ENCODE measurements at places on chromosomes 6 and 20.

GRCh38 chr6:15200087-15200486 is 45.8 kb upstream of the JARID2 start:
- DNase-seq: no peak

GRCh38 chr6:13006578-13007300 is 290.2 kb downstream of the PHACTR1 start:
- DNase-seq: no peak

DNA sequence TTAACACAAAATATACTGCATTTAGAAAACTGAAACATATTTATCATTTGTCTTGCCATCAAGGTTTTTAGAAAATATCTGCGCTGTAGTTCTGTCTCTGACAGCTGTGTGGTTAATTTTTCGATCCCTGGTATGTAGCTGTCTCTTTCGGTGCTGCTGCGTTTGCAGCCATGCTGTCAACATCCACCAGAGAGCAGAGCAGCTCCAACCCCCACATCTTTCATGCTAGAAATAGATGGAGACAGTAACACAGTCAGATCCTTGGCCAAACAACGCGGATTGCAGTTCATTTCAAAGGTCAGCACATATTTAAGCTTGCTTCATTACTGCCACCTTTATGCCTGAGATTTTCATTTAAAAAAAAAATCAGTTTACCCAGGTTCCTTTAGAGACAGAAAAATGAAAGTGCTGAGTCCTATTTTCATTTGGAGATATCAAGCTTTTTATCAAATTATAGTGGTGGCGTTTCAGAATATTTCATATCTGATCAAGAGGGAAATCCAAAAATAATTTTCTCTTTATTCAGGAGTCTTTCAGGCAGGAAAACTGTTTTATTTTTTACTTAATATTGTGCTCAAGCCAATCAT is 157.7 kb upstream of the MMS22L start:
- DNase-seq: no peak

DNA sequence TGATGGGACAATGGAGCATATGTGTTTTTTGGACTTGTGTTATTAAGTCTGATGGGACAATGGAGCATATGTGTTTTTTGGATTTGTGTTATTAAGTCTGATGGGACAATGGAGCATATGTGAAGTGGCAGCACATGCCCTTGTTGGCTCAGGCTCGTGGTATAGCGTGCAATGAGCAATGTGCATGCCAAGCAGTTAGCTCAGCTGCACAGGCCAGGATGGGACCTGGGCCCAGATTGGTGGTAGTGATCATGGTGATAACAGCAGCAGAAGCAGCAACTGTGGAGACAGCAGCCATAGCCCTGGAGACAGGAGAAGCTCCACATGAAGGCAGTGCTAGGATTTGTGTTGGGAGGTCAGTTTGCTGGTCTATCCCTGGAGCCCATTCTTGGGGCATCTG is 61.1 kb downstream of the IL20RA start:
- DNase-seq: no peak

- no peak for DNase-seq
Measured at GRCh38 chr6:84522135-84522549, 242.3 kb downstream of the TBX18 start.

DNA sequence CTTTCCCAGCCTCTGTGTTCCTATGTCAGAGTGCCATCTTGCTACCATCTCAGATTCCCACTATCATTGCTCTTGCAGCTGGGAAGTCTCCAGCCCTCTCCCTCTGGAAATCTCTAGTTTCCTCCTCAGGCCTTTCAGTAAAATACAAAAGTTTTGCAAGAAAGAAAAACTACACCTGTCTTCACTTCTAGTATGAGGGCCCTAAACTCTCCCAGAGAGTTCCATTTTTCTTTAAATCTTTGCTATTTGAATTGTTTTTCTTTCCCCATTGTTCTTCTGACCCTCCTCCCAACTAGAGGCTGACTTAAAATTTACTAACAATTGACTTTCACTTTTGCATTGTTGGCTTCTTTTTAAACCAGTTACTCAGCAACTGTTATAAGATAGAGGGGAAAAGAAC is 62.8 kb downstream of the LY86 start:
- no peak for DNase-seq

DNA sequence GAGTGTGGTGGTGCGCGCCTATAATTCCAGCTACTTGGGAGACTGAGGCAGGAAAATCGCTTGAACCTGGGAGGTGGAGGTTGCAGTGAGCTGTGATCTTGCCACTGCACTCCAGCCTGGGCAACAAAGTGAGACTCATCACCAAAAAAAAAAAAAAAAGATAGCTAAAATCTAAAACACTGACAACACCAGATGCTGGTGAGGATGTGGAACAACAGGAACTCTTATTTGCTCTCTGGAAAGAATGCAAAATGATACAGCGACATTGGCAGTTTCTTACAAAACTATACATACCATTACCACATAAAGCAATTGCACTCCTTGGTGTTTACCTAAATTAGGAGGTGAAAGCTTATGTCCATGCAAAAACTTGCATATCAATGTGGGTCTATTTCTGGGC is 63.5 kb upstream of the SMIM29 start:
- DNase-seq: no peak

GRCh38 chr6:167798453-167798852 is 28.3 kb upstream of the AFDN start:
- no peak for DNase-seq

- DNase-seq: no peak
Measured at GRCh38 chr6:22828179-22829062, 259.1 kb downstream of the HDGFL1 start.

DNA sequence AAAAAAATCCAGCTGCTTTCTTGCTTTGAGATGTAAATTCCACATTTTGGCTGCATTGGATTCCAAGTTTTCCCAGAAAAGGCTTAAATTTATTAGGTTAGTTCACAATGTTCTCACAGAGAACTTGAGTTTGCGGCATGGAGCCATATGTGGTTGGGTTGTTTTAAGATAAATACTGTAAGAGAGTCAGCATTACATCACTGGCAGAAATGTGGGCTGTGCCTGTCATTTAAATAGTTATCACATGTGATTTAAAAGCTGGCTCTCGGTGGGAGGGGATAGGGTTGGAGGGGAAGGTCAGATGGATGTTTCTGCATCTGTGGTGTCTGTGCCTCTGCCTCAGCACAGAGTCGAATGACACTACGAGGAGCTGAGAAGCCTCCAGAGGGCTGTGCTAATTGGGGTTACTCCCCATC is 73.8 kb upstream of the SCP2D1 start:
- DNase-seq: no peak

- no peak for DNase-seq
Measured at GRCh38 chr6:110356778-110357177, 1.4 kb downstream of the METTL24 start.

DNA sequence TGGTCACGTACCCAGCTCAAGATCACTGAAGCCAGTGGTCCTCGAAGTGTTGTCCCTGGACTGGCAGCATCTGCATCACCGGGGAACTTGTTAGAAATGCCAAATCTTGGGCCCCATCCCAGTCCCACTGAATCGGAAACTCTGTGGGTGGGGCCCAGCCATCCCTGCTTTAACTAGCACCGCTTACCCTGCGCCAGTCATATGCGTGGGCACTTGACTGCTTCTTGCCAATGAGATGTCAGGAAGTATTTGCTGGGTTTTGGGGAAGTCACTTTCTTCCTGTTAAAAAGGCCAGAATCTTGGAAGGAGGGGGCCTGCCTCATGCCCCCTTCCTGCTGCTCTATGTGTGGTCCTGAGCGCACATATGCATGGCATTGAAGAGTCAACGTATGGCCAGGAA is 11.7 kb upstream of the SULF2 start:
- no peak for DNase-seq

GRCh38 chr20:11376998-11377397 is 540.7 kb upstream of the BTBD3 start:
- no peak for DNase-seq

DNA sequence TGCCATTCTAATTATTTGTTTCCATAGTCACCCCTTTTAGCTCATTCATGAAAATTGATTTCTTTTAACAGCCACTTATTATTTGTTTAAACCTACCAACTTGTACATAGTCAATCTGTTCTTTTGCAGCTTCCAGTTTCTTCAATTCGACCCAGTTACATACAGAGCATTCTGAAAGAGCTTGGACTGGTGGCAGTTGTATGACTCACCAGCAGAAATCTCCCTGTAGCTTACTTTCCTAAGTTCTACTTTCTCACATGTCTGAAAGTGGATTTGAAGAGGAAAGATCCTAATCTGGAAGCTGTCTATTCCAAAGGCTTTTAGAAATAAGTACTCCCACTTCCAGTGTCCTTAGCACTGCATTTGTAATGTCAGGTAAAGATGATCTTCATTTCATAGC is 447.9 kb downstream of the HTR1B start:
- no peak for DNase-seq

- DNase-seq: no peak
Measured at GRCh38 chr6:75489025-75489424, 4.6 kb downstream of the FILIP1 start.

DNA sequence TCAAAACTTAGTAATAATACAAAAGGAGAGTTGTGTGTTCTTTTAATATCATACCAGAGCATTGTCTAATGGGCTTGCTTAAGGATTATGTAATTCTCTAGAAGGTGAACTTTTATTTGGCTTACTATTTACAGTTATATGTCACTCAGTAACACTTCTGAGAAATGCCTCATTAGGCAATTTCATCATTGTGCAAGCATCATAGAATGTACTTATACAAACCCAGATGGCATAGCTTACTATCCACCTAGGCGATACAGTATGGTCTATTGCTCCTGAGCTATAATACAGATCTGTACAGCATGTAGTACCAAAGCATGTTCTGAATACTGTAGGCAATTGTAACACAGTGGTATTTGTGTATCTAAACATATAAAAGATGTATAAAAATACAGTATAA is 340.1 kb downstream of the PHF3 start:
- DNase-seq: no peak

GRCh38 chr6:142683714-142684141 is 261.2 kb downstream of the HIVEP2 start:
- DNase-seq: no peak

GRCh38 chr6:21769968-21770367 is 176.4 kb downstream of the SOX4 start:
- DNase-seq: no peak

DNA sequence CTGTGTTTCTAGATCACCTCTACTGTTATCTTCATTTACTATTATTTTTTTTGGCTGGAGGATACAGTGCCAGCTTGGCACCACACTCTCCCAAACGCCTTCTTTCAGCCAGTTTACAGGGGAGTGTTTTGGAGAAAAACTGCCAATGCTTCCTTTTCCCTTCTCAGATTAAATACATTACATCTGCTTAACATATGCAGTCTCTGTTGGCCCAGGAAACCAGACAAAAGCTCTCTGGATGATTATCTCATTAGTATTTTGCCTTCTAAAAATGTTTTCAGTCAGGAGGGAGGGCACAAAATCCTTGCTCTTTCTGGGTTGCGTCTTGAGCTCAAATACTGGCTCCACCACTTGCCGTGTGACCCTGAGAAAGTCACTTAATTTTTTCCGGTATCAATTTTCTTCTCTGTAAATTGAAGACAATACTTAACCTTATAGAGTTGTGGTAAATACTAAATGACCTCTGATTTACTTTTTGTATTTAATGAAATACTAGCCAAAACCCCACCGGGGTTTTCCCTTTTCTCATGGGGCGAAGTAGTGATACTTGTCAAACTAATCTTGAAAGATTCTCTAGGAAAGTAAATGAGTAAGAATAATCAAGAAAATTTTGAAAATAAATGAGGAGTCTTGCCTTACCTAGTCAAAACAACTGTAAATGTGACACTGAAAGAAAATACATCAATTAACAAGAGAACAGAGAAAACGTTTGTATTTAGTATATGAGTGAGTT is 146.2 kb downstream of the MMS22L start:
- DNase-seq: no peak

- DNase-seq: no peak
Measured at GRCh38 chr6:17583811-17584210, 16.3 kb upstream of the FAM8A1 start.

GRCh38 chr6:127085181-127085580 is 33.3 kb upstream of the RSPO3 start:
- no peak for DNase-seq
